ENCODE measurements at places on chromosomes 7 and 10.

DNA sequence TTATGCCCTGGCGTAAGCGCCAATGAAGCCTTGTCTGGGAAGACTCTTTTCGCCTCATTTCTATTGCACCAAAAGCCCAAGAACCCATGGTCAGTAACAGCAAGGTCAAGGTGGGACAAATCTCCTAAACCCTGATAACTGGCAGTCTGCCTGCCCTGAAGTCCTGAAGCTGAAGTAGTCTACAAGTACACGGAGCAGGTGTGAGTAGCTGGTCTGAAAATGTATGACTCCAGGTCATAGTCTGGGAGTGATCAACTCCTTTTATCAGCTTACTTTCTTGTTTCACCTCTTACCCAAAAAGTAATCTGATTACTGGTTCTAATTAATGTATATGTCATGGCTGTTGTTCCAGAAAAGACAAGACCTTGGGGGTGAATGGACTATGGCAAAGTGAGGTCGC is 107.3 kb upstream of the EFCAB10 start:
- DNase-seq: no peak

GRCh38 chr7:6359021-6359420 is 86.6 kb upstream of the CYTH3 start:
- DNase-seq: no peak

GRCh38 chr7:144050093-144050492 is 1.3 kb downstream of the OR2A5 start:
- DNase-seq: no peak

- no peak for DNase-seq
Measured at GRCh38 chr10:78555128-78555527, 513.6 kb upstream of the ZMIZ1 start.

- DNase-seq: no peak
Measured at GRCh38 chr7:159157714-159158113, 13.0 kb upstream of the VIPR2 start.

DNA sequence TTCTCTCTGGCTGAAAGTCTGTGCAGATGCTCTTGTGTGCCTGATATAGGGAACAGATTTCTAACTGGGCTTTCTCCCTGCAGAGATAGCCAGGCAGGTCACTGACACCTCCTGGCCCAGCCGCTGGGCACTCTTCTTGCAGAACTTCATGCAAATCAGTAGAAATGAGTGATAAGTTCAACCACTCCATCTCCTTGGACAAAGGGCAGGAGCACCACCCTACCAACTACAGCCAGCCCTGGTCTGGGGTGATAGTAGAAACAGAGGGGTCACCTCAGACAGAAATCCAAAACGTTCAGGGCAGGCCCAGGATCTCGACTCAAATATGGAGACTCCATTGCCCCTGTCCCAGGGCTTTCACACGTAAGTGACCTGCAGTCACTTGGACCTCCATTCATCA is 917.8 kb upstream of the ZNF722 start:
- no peak for DNase-seq
